ENCODE measurements at places on chromosomes 6 and 20. TPM values are rescaled to one million over a fixed set of nuclear protein-coding genes. Genes with fewer than 3 reads are reported as not detected.

DNA sequence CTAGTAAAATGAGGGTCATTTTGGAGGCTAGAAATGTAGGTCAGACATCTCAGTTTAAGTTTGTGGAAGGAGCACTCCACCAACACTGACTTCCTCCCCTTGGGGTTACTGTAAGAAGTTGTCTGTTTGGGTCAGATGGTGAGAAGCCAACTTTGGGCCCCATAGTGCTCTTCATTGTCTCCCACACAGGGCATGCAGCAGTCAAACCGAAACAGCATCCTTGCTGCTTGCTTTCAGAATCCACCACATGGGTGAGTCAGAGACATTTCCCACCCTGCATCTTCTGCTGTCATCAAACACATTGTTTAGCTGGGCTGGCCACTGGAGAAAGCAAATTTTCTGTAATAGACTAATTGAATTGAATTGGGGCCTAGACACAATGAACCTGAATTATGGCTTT is 16.8 kb downstream of the IL17F start:
- no peak overlapping the region for H3K4me3 ChIP-seq
- H3K27me3 ChIP-seq = no peaks in the 10 kb centered on the region
- no peaks in the 10 kb centered on the region for H3K4me1 ChIP-seq

GRCh38 chr6:28408076-28408802 is 8.7 kb upstream of the ZSCAN12 start:
- H3K36me3 ChIP-seq = no peaks in the 10 kb centered on the region
- no peak for DNase-seq
- peaks cover 13% of the 10 kb centered on the region for H3K27me3 ChIP-seq
- no peak overlapping the region for H3K4me3 ChIP-seq

DNA sequence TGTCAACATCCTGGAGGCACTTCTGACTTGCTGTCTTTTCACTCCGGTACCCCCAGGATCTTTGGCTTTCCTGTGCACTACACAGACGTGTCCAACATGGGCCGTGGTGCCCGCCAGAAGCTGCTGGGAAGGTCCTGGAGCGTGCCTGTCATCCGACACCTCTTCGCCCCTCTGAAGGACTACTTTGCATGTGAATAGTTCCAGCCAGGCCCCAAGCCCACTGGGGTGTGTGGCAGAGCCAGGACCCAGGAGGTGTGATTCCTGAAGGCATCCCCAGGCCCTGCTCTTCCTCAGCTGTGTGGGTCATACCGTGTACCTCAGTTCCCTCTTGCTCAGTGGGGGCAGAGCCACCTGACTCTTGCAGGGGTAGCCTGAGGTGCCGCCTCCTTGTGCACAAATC is 12.0 kb upstream of the MAPRE1 start:
- H3K27me3 ChIP-seq = no peaks in the 10 kb centered on the region
- no peak overlapping the region for H3K4me3 ChIP-seq
- DNase-seq = no peak
- H3K36me3 ChIP-seq = no peaks in the 10 kb centered on the region
- H3K4me1 ChIP-seq = no peaks in the 10 kb centered on the region

The TOP1 gene
- polyA plus RNA-seq = 6.9 TPM

GRCh38 chr20:61104232-61104631 is 147.8 kb upstream of the CDH4 start:
- H3K27me3 ChIP-seq = no peaks in the 10 kb centered on the region
- H3K4me1 ChIP-seq = no peaks in the 10 kb centered on the region
- H3K36me3 ChIP-seq = no peaks in the 10 kb centered on the region
- DNase-seq = no peak
- H3K4me3 ChIP-seq = no peak overlapping the region

- no peak overlapping the region for H3K4me3 ChIP-seq
- no peak for DNase-seq
- H3K4me1 ChIP-seq = peaks cover 12% of the 10 kb centered on the region
These were observed 134.2 kb downstream of the DLL1 start for GRCh38 chr6:170156448-170157375.

The VIP gene
- polyA plus RNA-seq = not detected

The MUCL3 gene
- polyA plus RNA-seq = not detected

DNA sequence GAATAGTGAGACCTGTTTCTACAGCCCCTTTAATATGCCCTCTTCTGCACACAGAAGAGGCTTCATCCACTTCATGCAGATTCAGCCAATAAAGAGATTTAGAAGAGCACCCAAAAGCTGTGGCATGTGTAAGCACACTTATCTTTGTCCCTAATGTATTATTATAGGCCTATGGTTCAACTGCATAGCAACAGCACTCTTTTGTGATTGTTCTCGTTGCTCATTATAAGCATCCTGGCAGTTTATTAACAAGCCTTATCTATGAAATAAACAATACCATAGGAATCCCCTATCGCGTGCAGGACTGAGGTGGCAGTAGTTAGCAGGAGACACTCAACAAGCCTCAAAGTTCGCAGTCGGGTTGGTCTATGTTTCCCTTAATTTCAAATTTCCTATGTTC is 138.5 kb upstream of the BEND6 start:
- DNase-seq = no peak
- no peaks in the 10 kb centered on the region for H3K4me1 ChIP-seq
- no peaks in the 10 kb centered on the region for H3K27me3 ChIP-seq
- H3K27ac ChIP-seq = no peak overlapping the region

GRCh38 chr6:68738039-68738438 is 103.0 kb downstream of the ADGRB3 start:
- H3K27me3 ChIP-seq = no peaks in the 10 kb centered on the region
- H3K4me3 ChIP-seq = no peak overlapping the region
- H3K27ac ChIP-seq = no peak overlapping the region
- peaks cover 3% of the 10 kb centered on the region for H3K4me1 ChIP-seq
- DNase-seq = no peak
- H3K36me3 ChIP-seq = no peaks in the 10 kb centered on the region

GRCh38 chr6:30325873-30326525 is 728 bp upstream of the TRIM39 start:
- peaks cover 22% of the 10 kb centered on the region for H3K4me1 ChIP-seq
- peaks cover 20% of the 10 kb centered on the region for H3K36me3 ChIP-seq
- DNase-seq = peak; percentile 75

DNA sequence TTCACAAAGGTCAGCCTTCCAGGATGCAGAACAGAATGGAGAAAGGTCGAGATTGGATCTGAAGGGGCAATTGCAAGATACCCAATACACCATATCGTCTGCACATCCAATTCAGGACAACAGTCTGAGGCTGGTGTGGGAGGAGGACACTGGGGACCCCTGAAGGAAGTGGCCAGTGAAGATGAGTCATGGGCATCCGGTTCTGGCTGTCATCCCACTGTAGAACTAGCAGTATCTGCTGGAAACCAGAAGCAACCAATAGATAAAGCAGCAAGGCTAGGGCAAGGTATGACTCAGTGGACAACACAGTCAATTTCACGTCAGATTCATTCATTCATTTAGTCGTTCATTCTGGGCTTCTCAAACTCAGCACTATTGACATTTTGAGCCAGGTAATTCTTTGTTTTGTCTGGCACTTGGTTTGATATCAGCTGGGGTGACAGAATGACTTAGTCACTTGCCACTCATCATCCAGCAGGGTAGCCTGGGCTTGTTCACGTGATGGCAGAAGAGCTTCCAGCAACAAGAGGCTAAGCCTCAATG is 30.3 kb upstream of the SHLD1 start:
- no peaks in the 10 kb centered on the region for H3K27me3 ChIP-seq
- peaks cover 13% of the 10 kb centered on the region for H3K4me1 ChIP-seq
- peak; percentile 8 for DNase-seq
- no peak overlapping the region for H3K4me3 ChIP-seq
- H3K27ac ChIP-seq = no peak overlapping the region

The SERINC1 gene
- 38.9 TPM for polyA plus RNA-seq

GRCh38 chr6:89237158-89237557 is 20.0 kb upstream of the GABRR1 start:
- H3K27me3 ChIP-seq = no peaks in the 10 kb centered on the region
- no peak overlapping the region for H3K27ac ChIP-seq
- no peaks in the 10 kb centered on the region for H3K36me3 ChIP-seq
- no peak overlapping the region for H3K4me3 ChIP-seq
- DNase-seq = no peak

The GHRH gene
- polyA plus RNA-seq = not detected

The LAMA5 gene
- not detected for polyA plus RNA-seq

The PHACTR1 gene
- 26.9 TPM for polyA plus RNA-seq

The FANCE gene
- polyA plus RNA-seq = 3.8 TPM

GRCh38 chr6:169528755-169529154 is 173.1 kb downstream of the WDR27 start:
- no peak overlapping the region for H3K4me3 ChIP-seq
- no peak for DNase-seq
- H3K27me3 ChIP-seq = no peaks in the 10 kb centered on the region
- no peaks in the 10 kb centered on the region for H3K4me1 ChIP-seq

DNA sequence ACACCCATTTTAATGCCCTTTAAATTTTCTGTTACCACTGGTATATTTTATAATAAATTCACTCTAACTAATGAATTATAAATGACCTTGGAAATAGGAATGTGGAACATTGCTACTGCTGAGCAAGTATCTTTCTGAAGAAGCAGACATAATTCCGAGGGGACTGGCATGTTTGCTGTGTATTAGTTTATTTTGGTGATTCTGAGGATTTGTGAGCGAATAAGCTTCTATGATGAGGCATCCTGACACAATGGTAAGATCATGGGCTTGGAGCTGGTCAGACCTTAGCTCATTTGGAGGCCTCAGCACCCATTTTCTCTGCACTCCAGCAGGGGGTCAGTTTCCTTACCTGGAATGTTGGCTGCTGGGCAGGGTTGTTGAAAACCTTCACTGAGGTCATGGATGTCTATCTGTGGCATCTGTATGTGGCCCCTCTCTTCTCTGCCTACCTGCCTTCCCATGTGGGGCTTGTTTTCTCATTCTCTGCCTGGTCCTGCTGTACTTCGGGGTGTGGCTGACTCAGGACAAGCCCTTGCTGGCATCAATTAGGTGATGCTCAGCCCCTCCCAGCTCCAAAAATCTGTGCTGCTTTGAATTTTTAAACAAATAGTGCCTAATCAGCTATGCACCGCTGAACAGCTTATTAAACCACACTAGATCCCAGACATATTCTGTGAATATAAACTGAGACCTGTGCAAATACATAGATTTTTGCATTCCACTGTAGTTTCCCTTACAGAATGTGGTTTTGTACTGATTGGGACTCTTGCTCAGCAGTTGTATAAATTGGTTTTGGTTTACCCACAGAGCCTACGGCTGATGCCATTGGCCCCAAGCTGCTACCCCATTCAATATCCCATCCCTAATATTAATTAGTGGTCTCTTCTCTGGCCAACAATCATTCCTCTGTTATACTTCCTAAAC is 10.7 kb downstream of the ARID1B start:
- no peak for DNase-seq
- no peaks in the 10 kb centered on the region for H3K27me3 ChIP-seq
- peak overlapping the region; percentile 30 for H3K27ac ChIP-seq
- peaks cover 5% of the 10 kb centered on the region for H3K4me1 ChIP-seq
- no peak overlapping the region for H3K4me3 ChIP-seq

DNA sequence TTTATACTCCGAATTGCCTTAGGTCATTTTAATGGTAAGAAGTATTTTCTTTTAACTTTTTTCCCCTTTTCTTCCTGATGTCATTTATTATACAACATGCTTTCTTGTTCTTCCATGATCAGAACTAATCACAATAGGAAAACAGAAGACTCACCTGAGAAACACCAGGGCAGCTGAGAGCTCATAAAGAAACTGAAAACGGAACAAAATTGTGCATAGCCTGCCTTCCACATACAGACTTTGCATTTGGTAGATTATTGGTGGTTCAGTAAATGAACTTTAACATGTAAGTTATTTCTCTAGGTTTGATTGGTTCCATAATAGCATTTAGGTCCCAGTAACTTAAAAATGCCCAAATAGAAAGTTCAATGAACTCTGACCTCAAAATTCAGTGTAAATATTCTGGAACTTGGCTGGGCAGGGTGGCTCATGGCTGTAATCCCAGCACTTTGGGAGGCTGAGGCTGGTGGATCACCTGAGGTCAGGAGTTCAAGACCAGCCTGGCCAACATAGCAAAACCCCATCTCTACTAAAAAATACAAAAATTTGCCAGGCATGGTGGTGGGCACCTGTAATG is 161.1 kb upstream of the DTNBP1 start:
- no peak overlapping the region for H3K27ac ChIP-seq
- no peak overlapping the region for H3K4me3 ChIP-seq
- H3K4me1 ChIP-seq = peaks cover 8% of the 10 kb centered on the region
- H3K27me3 ChIP-seq = no peaks in the 10 kb centered on the region

The EYA2 gene
- 0.16 TPM for polyA plus RNA-seq

GRCh38 chr20:22590662-22591061 is 6.3 kb upstream of the FOXA2 start:
- H3K27me3 ChIP-seq = peaks cover 76% of the 10 kb centered on the region
- no peak for DNase-seq
- no peak overlapping the region for H3K4me3 ChIP-seq
- no peak overlapping the region for H3K27ac ChIP-seq
- H3K4me1 ChIP-seq = no peaks in the 10 kb centered on the region
- no peaks in the 10 kb centered on the region for H3K36me3 ChIP-seq

The ZNF165 gene
- not detected for polyA plus RNA-seq

The PRPF6 gene
- 26.1 TPM for polyA plus RNA-seq

GRCh38 chr6:167995731-167996151 is 1.7 kb upstream of the KIF25 start:
- H3K4me3 ChIP-seq = no peak overlapping the region
- no peak for DNase-seq
- H3K27ac ChIP-seq = no peak overlapping the region
- H3K36me3 ChIP-seq = no peaks in the 10 kb centered on the region
- H3K4me1 ChIP-seq = no peaks in the 10 kb centered on the region
- H3K27me3 ChIP-seq = no peaks in the 10 kb centered on the region

DNA sequence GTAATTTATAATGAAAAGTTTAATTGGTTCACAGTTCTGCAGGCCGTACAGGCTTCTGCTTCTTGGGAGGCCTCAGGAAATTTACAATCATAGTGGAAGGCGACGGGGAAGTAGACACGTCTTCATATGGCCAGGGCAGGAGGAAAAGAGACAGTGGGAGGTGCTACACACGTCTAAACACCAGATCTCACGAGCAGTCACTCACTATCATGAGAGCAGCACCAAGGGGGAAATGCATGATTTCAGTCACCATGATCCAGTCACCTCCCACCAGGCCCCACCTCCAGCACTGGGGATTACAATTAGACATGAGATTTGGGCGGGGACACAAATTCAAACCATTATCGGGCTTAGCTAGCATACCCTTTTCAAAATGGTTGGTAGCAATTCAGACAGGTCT is 41.2 kb downstream of the EIF2S2 start:
- no peak for DNase-seq
- no peaks in the 10 kb centered on the region for H3K4me1 ChIP-seq
- peaks cover 33% of the 10 kb centered on the region for H3K36me3 ChIP-seq
- H3K27me3 ChIP-seq = no peaks in the 10 kb centered on the region
- no peak overlapping the region for H3K27ac ChIP-seq
- no peak overlapping the region for H3K4me3 ChIP-seq

GRCh38 chr6:162849269-162849668 is 121.5 kb downstream of the PACRG start:
- no peaks in the 10 kb centered on the region for H3K27me3 ChIP-seq
- H3K27ac ChIP-seq = no peak overlapping the region
- H3K36me3 ChIP-seq = no peaks in the 10 kb centered on the region
- H3K4me3 ChIP-seq = no peak overlapping the region
- H3K4me1 ChIP-seq = no peaks in the 10 kb centered on the region
- no peak for DNase-seq
